ENCODE measurements at places on chromosomes 7 and 10. TPM values are rescaled to one million over a fixed set of nuclear protein-coding genes. Genes with fewer than 3 reads are reported as not detected.

Gene FBH1
- 65.8 TPM for total RNA-seq

Gene MSMB
- not detected for total RNA-seq

Gene ZNF33B
- total RNA-seq, result 25.8 TPM

Gene EGFR
- 67.2 TPM for total RNA-seq

Gene AHR
- 41.8 TPM for total RNA-seq

DNA sequence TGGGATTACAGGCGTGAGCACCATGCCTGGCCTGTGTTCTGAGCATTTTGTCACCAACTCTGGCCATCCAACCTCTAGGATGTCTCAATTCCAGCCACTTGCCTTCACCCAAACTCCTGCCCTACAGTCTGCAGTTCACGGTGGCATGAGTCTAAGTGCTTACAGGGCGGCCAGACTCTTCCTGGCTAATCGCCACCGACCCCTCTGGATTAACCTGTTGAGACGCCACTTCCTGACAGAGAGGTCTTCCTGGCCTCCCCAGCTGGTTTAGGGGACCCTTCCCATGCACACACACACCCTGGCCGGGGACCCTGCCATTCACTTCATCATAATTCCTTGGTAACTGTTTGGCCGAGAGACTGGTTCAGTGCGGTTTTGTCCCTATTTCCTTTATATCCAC, 211.5 kb upstream of the SH2B2 start:
- DNase-seq, result no peak

GRCh38 chr7:131497454-131497853, 59.0 kb downstream of the PODXL start:
- no peak for DNase-seq

DNA sequence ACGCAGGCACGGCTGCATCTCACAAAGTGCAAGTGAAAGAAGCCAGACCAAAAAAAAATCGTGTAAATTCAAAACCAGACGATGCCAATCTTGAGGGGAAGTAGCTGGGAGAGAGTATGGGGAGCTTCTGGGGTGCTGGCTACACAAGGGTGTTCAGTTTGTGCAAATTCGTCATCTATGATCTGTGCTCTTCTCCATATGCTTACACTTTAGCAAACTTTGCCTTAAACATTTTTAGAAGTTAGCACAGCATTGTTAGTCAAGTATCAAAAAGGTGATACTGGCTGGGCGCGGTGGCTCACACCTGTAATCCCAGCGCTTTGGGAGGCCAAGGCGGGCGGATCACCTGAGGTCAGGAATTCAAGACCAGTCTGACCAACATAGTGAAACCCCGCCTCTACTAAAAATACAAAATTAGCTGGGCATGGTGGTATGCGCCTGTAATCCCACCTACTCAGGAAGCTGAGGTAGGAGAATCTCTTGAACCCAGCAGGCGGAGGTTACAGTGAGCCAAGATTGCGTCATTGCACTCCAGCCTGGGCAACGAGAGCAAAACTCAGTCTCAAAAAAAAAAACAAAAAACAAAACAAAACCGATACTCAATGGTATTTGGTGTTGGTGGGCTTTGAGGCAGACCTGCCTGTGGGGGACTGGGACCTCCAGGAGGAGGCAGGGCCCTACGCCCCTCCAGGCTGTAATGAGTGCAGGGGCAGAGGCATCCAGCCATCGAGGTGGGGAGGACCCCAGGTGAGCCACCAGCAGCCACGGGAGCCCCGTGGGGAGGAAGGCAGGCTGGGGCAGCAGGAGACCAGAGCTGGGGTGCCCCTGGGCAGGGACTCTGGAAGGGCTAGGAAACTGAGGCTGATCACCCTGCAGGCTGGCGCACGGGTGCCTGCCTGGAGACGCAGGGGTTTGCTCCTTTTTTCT, 150.0 kb downstream of the PRKAG2 start:
- DNase-seq, result no peak

- no peak for DNase-seq
Observed at GRCh38 chr10:5404208-5405041, at the start of gene TUBAL3. Gene TUBAL3, minus strand, starts transcription at chr10:5404828. Its CDS starts 36 bp downstream, at chr10:5404792.

GRCh38 chr7:53661645-53662217, 626.3 kb downstream of the POM121L12 start:
- DNase-seq, result no peak

DNA sequence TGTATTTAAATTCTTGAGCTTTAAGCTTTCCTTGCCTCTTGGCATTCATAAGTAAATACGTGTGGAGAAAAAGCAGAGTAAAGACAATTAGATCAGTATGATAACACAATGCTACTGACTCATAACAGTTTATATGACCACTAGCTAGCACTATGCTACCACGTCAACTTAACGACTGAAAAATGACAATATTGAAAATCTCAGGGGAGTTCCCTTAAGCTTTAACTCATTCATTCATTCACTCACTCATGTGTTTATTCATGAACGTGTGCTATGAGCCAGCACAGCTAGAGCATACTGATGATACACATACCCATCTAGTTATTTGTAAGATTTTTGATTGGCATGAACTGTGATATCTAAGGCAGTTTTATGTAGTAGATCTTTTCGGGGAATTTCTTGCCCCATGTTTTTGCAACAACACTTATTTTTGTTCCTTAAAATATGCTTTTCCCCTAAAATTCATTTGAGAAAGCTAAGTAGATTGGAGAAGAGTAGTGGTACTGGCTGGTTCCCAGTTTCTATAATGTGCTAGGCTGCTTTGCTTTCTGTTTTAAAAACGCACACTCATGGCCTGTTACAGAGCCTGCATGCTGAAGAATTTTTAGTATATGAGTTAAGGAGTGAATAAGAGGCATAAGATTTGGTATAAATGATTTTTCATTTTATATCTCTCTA, 57.4 kb upstream of the ACBD5 start:
- no peak for DNase-seq

DNA sequence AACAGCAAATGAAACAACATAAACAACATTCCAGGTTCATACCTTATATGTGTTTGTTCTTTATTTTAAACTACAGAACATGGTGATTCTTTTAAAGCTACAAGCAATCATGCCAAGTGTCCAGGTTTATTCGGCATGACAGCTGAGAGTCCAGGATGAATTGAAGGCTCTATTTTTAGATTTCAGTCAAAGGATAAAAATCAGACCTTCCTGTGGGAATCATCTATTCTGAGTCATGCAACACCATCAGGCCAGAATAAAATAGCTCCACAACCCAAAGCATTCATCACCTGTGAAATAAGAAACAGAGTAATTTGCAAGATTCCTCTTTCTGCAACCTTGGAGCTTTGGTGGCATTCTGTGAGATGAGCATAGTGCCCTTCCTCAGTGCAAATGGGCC, 292.4 kb upstream of the MYO3A start:
- DNase-seq, result no peak

GRCh38 chr7:129862682-129863081, 90.1 kb downstream of the UBE2H start:
- DNase-seq, result no peak

DNA sequence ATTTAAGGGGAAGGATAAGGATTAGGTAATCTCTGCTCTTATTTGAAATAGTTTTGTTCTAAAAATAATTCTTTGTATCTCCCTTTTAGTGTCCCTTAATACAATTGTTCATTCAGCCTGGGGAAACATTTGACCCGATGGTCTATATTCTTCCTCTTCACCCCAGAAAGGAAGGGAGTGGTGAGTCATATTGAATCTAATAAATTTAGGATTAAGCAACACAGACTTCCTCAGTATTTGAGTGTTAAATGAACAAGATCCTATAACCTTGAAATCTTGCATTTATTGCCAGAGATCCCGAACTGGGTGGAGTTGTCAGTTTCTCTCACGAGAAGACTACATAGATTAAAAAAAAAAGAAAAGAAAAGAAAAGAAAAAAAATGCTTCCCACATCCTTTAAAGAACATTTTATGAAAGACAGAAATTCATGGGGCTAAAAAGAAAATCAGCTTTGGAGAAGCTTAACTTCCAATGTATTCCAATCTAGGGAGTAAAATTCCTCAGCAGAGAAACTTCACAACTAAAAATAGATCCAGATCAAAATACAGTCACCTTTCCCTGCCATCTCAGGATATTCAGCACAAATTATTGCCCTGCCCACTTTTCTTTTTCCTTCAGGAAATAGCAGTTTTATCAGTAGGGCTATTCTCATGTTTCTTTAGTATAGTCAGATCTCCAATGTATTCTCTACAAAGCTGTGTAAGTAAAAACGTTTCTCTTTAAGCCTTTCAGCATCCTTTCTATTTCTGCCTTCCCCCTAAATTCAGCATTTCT, 82.2 kb downstream of the SEMA3D start:
- no peak for DNase-seq

GRCh38 chr10:125792342-125793300, 17.0 kb upstream of the MMP21 start:
- no peak for DNase-seq

DNA sequence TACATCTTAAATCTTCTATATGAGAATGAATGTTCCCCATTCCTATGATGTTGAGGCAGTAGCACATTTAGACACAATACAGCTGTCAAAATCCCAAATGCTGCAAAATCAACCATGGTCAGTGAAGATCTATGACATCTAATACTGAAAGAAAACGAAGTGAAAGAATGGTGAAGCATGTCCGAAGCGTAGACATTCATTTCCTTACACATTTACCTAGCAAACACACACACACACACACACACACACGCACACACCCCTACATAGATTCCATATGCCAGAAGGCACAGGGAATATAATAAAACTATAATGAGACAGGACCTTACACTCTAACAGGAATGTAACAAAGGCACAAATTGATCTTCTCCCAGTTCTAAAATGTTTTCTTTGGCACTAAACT, 32.5 kb downstream of the CCDC6 start:
- DNase-seq, result no peak

DNA sequence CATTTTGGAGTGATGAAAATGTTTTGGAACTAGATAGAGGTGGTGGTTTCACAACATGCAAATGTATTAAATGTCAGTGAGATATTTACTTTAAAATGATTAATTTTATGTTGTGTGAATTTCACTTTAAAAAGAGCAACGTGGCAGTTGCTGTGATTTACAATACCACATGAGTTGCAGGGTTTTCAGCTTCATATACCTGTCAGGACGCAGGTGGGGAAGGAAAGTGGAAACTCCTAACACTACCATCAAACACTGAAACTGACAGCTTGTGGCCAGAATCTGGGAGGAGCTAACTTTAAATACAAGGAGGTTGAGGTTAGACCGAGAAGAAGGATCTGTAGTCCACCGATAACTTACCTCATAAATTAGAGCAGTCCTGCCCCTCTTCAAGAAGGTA, 168.9 kb upstream of the TMEM72 start:
- DNase-seq, result no peak

GRCh38 chr7:20013536-20013935, 203.6 kb downstream of the MACC1 start:
- no peak for DNase-seq

- DNase-seq, result no peak
Observed at GRCh38 chr7:100221231-100221718, 1.5 kb downstream of the PVRIG start.

DNA sequence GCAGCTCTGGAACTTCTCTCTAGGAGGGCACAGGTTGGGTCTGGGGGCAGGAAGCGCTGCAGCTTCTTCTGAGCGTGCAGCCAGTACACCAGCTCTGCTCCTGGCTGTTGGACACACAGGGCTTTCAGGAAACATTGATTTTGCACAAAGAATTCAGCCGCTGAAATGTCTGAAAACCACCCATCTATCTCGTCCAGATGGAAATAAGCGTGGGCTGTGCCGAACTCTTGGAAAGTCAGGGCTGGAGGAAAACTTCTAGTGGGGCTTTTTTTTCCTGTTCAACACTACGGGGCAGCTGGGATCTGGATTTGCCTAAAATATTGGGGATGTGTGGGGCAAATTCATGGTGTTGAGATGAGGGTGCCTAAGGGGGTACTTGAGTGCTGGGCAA, 31.2 kb downstream of the PALD1 start:
- no peak for DNase-seq

GRCh38 chr7:46752881-46753366, 829.0 kb downstream of the TNS3 start:
- peak; percentile 49 for DNase-seq

DNA sequence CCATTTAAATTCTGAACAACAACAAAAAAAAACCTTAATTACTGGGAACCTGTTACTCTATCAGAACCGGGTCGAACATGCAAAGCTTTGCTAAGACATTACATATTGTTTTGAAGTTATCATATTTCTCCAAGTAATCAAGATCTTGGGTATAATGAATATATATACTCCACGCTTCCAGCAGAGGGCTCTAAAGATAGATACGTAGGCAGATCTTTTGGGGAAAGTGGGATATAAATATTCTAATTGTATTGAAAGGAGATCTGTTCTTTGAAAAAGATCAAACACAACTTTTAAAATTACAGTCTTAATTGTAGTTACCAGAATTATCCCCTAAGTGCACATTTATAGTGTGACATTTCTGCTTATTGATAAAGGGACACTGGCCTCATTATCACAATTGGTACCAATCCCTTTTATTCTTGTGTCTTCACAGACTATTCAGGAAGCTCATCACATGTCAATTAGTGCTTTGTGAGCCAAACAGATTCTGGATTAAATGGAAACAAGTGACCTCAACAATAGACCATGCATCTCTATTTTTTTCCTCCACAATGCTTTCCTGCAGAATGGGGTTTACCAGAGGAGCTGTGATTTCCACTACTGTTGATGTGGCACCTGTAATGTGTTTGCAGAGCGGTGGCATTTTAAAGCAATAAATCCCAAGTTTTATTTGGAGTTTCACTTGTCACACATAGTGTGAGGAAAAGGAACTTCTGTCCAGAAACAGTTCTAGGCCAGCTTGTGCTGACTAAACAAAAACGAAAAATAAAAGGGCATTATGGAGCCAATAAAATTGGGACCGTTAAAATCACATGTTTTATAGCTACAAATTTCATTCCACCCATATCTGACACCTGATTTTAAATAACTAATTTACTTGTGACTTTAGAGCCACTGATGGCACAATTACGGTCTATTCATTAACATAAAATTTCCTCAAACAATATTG, 122.4 kb downstream of the CTTNBP2 start:
- no peak for DNase-seq

DNA sequence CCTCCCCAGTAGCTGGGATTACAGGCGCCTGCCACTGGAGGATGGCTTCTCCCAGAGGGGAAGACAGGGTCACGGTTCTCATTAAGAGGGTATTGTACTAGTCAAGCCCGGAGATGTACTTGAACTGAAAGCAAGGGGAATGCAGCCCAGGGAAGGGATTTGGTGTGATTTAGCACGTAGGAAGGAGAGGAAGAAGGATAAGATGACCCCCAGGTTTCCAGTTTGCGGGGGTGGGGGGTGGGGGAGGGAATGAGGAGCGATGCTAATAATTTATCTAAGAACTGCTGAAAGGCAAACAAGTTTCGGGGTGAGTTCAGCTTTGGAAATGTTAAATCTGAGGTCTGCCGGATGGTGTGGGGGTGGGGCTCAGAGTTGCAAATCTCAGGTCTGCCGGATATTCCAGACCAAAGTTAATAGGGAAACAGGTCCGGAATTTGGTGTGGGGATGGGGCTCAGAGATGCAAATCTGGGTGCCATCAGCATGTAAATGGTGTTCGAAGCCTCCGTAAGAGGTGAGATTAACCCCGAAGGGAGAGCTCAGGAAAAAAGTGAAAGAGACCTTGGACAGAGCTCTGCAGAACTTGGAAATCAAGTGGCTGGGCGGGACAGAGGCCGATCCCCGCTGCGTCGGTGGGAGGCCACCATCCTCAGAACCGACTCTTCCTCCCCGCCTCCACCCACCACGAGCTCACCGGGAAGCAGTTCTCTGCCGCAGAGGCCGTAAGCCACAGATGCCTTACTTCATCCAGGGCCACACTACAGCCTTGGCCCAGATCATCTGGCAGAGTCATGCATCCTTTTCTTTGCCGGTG, 1.6 kb upstream of the SEPHS1 start:
- no peak for DNase-seq
